ENCODE measurements at places on chromosomes 7 and 10. TPM values are rescaled to one million over a fixed set of nuclear protein-coding genes. Genes with fewer than 3 reads are reported as not detected.
A peak's percentile ranks its signal among the peaks of the same experiment; 100 is the strongest.

The PNLIPRP1 gene
- not detected for total RNA-seq

The CPA1 gene
- not detected for total RNA-seq

The ITGA8 gene
- not detected for total RNA-seq

The VTI1A gene
- total RNA-seq = 61.2 TPM

GRCh38 chr7:27094304-27095049 is 1.3 kb downstream of the HOXA1 start:
- DNase-seq = no peak

DNA sequence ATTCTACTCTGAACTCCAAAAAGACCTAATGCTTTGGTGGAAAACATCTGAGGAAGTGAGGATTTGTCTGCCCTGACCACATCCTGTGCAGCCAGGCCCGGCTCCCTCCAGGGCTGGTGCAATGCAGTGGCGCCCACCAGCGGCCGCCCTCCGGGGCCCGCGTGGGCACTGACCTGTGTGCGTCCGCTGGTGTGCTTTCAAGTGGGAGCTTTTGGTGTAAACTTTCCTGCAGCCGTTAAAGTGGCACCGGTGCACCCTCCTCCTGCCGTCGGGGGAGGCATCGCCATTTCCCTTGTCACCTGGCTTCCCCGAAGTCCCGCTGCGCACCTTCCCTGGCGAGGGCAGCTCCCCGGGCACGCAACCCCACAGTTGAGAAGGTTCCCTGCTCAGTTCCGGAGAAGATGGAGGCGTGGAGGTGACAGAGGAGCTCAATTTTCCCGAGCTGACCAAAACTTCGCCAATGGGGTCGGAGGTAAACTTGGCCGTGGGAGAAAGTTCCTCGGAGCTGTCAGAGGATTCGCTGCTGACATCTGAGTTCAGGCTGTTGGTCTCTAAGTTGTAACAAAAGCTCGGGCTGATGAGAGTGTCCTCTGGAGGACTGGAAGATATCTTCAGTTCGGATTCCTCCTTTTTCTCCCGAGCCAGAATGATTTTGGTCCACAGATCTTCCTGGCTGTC is 3.4 kb downstream of the KLF6 start:
- no peak for DNase-seq

- no peak for DNase-seq
Observed at GRCh38 chr10:3741688-3742461, 43.1 kb downstream of the KLF6 start.

The PLEKHS1 gene
- total RNA-seq = not detected

- no peak for DNase-seq
Observed at GRCh38 chr7:22762866-22763265, 35.9 kb downstream of the IL6 start.

- peak; percentile 85 for DNase-seq
Observed at GRCh38 chr7:1579481-1580421, 9.9 kb upstream of the PSMG3 start.

The GBX1 gene
- total RNA-seq = not detected

The HOXA6 gene
- 3.4 TPM for total RNA-seq

The LRRC4 gene
- 39.6 TPM for total RNA-seq

DNA sequence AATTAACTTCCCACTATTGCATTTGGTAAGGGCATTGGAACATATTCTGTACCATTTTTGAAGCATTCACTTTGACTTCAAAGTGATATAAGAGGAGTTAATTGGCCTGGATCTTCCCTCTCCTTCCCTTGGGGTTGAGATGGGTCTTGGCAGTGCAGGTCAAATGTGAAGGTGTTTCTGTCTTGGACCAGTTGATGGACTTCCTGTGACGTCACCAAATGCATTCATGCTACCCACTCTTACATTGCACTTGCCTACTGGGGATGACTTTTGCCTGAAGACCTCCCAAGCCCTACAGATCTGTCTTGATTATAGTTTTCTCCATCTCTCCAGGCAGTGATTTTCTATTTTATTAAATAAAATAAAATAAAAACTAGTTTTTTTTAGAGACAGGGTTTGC is 221.5 kb downstream of the BUB3 start:
- no peak for DNase-seq

DNA sequence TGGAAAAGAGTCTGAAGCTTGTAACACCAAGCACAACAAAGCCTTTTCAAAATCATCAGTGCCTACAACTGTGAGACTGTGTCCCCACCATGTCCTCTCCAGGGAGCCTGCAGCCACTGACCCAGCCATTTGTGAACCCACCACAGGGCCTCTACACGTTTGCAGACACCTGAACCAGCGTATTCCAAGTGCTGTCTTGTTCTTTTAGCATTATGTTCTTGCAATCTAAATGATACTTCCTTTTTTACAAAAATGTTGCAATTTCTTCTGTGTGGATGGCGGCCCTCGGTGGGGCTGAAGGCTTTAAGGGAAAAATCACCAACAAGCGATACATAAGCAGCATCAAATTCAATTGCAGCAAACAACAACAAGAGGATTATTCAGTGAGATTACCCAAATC is 403.2 kb upstream of the MGMT start:
- no peak for DNase-seq

The HNRNPH3 gene
- 24.1 TPM for total RNA-seq

The CTTNBP2 gene
- not detected for total RNA-seq

- no peak for DNase-seq
Observed at GRCh38 chr7:47303014-47303694, 278.8 kb downstream of the TNS3 start.

DNA sequence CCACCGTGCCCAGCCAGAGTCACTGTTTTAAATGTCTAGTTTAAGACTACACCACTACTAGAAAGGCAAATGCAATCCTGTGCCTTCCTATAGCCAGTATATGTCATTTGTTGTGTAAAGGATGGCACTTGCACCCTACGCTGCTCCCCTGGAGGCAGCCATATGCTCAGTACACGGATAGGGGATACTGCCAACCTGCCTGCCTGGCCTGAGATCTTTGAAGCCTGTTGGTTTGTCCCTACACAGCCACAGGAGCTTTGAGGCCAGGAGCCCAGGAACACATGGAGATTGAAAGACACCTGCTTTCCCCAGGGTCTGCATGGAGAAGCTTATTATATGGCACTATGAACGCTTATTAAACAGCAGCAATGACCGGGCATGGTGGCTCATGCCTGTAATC is 2.3 kb upstream of the SCRN1 start:
- DNase-seq = no peak

GRCh38 chr10:15251791-15252380 is 83.4 kb upstream of the NMT2 start:
- DNase-seq = no peak
